Prostate gland (tissue), 2 donors: ENCODE measurements at places on chromosomes 11 and 22.

GRCh38 chr11:68325183-68325906 lies 13.0 kb downstream of the LRP5 start:
- no peaks in the 10 kb centered on the region for H3K4me1 ChIP-seq
- H3K36me3 ChIP-seq = no peaks in the 10 kb centered on the region
- no peak overlapping the region for H3K4me3 ChIP-seq
- no peak for DNase-seq

GRCh38 chr22:42152661-42153270 lies 22.2 kb upstream of the CYP2D6 start:
- H3K27ac ChIP-seq = no peak overlapping the region
- no peaks in the 10 kb centered on the region for H3K4me1 ChIP-seq
- H3K27me3 ChIP-seq = no peaks in the 10 kb centered on the region
- no peaks in the 10 kb centered on the region for H3K36me3 ChIP-seq

GRCh38 chr11:61815790-61816735 lies 740 bp downstream of the FADS1 start:
- H3K36me3 ChIP-seq = no peaks in the 10 kb centered on the region
- no peaks in the 10 kb centered on the region for H3K27me3 ChIP-seq
- H3K27ac ChIP-seq = peak overlapping the region; percentile 87
- H3K4me1 ChIP-seq = no peaks in the 10 kb centered on the region

DNA sequence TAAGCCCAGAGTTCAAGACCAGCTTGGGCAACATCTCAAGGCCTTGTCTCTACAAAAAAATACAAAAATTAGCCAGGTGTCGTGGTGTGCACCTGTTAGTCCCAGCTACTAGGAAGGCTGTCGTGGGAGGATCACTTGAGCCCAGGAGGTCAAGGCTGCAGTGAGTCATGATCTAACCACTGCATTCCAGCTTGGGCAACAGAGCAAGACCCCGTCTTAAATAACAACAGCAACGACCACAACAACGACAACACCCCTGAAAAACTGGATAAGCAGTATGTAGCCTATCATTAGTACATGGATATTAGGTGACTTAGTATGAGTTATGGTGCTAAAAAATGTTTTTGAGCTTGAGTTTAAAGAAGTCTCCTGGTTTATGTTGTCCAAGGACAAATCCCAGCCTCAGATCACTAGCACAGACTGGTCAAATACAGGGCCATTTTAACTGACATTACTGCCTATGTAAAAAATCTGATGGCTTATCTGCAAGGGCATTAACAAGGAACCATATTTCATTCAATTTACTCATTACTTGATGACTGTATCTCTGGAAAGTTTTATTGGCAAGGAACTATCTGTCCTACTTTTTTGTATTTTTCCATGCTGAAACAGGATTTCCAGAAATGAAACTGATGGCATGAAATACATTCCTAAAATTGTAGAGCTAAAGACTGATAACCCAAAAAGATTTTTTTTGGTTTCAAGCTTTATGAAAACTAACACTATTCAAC lies 23.4 kb downstream of the C2CD3 start:
- no peak overlapping the region for H3K4me3 ChIP-seq
- no peaks in the 10 kb centered on the region for H3K36me3 ChIP-seq
- H3K27ac ChIP-seq = no peak overlapping the region
- no peaks in the 10 kb centered on the region for H3K27me3 ChIP-seq
- no peaks in the 10 kb centered on the region for H3K4me1 ChIP-seq
- DNase-seq = no peak

- DNase-seq = no peak
- no peaks in the 10 kb centered on the region for H3K4me1 ChIP-seq
- no peaks in the 10 kb centered on the region for H3K27me3 ChIP-seq
- no peak overlapping the region for H3K27ac ChIP-seq
- no peak overlapping the region for H3K4me3 ChIP-seq
- no peaks in the 10 kb centered on the region for H3K36me3 ChIP-seq
Observed at GRCh38 chr11:130092661-130093060, 23.0 kb downstream of the APLP2 start.

DNA sequence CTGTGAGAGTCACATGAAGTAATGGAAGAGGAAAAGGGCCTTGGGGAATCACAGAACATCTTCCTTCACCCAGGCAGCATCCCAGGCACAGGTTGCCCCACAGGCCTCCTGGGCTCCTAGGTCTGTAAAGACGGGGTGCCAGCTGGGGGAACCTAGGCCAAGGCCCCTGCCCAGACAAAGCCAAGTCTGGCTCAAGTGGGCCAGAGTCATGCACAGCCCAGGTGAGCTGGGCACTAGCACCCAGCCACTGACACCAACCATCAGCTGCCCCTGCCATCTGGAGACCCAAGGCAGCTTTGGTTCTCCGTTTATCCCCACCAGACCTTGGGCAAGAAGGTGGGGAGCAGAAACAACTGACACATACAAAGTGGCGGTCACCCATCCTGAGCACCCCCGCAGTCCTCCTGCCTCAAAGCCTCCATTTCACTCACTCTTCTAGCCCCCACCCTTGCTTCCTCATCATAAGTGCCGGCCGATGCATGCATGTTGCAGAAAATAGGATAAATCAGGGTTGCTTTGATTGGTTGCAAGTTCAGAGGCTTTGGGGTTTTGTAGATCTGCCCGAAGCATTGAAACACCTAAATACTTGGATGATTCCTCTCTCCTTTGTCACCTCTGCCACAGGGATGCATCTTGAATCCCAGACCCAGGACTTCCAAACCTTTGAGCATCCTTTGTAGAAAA lies 26.5 kb upstream of the TMPRSS4 start:
- H3K27me3 ChIP-seq = no peaks in the 10 kb centered on the region
- no peaks in the 10 kb centered on the region for H3K36me3 ChIP-seq
- H3K4me3 ChIP-seq = no peak overlapping the region
- no peak for DNase-seq
- no peaks in the 10 kb centered on the region for H3K4me1 ChIP-seq

GRCh38 chr11:112658431-112658878 lies 302.8 kb upstream of the NCAM1 start:
- no peak overlapping the region for H3K27ac ChIP-seq
- H3K27me3 ChIP-seq = no peaks in the 10 kb centered on the region
- no peak overlapping the region for H3K4me3 ChIP-seq
- H3K4me1 ChIP-seq = no peaks in the 10 kb centered on the region
- DNase-seq = no peak

DNA sequence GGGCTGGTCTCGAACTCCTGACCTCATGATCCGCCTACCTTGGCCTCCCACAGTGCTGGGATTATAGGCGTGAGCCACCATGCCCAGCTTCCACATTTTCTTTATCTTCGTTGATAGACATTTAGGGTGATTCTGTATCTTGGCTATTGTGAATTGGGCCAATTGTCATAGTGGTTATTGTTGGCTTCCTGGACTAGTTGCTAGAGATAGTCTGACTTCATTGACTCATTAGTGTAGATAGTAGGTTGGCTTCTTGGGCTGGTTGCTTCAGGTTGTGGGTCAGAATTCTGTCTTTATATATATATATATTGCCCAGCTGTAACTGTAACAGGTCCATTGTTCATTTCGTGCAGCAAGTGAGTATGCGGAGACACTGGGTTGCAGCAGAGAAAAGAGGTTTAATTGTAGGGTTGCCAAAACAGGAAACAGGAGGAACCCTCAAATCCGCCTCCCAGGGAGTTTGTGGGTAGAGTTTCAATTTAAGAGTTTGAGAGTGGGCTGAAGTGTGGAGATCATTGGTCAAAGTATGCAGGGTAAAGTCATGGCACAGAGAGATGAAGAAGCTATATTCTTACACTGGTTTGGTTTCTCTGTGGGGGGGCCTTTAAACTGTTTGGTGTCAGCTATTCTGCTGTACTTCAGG lies 22.0 kb downstream of the ATG13 start:
- no peaks in the 10 kb centered on the region for H3K36me3 ChIP-seq
- no peaks in the 10 kb centered on the region for H3K27me3 ChIP-seq
- no peak overlapping the region for H3K27ac ChIP-seq
- no peak overlapping the region for H3K4me3 ChIP-seq

- no peaks in the 10 kb centered on the region for H3K4me1 ChIP-seq
Observed at GRCh38 chr11:123544631-123545375, 109.6 kb downstream of the SCN3B start.

DNA sequence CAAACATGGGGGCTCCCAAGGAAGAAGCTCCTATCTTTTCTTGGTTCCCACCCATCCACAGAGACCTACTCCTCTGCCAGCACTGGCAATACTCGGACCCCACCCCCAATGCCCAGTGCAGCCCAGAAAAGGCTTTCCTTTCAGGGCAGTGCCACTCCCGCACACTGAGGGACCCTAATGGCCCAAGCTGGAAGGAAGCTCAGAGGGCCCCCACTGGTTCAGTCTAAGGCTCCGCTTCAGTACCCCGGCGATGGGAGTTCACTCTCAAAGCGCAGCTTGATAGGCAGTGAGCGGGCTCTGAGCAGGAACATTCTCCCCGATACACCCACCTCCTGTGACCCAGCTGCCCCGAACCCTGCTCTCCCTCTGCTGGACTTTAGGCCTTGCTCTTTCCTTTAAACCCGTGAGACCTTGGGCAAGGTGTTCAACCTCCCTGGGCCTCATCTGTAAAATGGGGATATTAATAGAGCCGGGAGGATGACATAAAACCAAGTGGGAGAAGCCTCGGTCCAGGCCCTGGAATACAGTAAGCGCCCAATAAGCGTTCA lies 48.4 kb downstream of the CHRDL2 start:
- no peaks in the 10 kb centered on the region for H3K36me3 ChIP-seq
- H3K4me1 ChIP-seq = peaks cover 10% of the 10 kb centered on the region
- H3K4me3 ChIP-seq = peak overlapping the region; percentile 27
- H3K27me3 ChIP-seq = no peaks in the 10 kb centered on the region
- peak overlapping the region; percentile 76 for H3K27ac ChIP-seq

- no peak overlapping the region for H3K27ac ChIP-seq
- DNase-seq = no peak
- H3K4me1 ChIP-seq = no peaks in the 10 kb centered on the region
- H3K27me3 ChIP-seq = no peaks in the 10 kb centered on the region
Observed at GRCh38 chr11:45755281-45755859, 49.6 kb upstream of the SLC35C1 start.

DNA sequence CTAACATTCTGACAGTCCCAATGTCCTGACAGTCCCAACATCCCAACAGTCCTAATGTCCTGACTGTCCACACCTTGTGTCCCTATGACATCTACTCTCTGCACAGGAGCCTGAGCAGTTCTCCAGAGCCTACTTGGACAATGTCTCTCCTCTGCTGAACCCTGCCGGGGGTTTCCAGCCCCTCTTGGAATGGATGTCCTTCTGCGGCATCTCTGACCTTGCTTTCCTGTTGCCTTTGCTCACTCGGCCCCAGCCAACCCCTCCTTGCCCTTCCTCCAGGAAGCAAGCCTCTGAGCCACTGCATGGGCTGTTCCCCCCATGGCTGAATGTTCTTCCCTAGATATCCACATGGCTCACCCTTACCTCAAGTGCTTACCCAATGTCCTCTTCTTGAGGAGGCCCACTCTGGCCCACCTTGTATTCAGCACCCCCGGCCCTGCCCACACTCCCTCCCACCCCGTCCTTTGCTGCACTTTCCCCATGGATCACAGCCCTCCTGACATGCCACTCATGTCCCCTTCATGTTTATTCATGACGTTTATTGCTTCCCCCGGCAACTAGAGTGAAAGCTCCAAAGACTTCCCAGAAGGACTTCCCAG lies 59.5 kb downstream of the DHCR7 start:
- no peaks in the 10 kb centered on the region for H3K36me3 ChIP-seq
- H3K4me1 ChIP-seq = no peaks in the 10 kb centered on the region
- DNase-seq = no peak

- no peak for DNase-seq
- H3K4me3 ChIP-seq = no peak overlapping the region
- H3K36me3 ChIP-seq = no peaks in the 10 kb centered on the region
- H3K27me3 ChIP-seq = no peaks in the 10 kb centered on the region
Observed at GRCh38 chr11:35859301-35859700, 84.6 kb upstream of the LDLRAD3 start.

DNA sequence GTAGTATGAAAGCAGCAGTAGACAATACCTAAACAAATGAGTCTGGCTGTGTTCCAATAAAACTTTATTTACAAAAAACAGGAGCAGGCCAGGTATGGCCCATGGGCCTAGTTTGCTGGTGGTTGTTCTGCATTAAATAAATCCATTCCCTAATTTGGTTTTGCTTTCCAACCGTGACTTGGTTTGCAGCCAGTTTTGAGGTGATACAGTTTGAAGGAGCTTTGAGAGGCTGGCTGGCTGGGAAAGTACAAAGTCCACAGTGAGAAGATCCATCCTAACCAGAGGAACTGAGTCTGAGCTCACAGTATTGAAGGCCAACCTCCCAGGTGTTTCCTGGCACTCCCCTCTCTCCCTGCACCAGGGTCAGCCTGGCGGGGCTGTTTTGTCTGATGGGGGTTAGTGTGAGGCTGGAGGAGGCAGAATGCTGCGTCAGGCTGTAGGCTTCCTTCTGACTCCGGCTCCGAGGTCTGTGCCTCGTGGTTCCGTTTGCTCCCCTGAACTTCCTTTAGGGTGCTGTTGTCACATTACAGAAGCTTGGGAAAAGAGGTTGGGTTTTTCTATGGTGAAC lies 129.5 kb downstream of the MICAL2 start:
- no peaks in the 10 kb centered on the region for H3K27me3 ChIP-seq
- H3K27ac ChIP-seq = no peak overlapping the region
- no peaks in the 10 kb centered on the region for H3K36me3 ChIP-seq
- H3K4me3 ChIP-seq = no peak overlapping the region
- no peak for DNase-seq
- peaks cover 5% of the 10 kb centered on the region for H3K4me1 ChIP-seq

DNA sequence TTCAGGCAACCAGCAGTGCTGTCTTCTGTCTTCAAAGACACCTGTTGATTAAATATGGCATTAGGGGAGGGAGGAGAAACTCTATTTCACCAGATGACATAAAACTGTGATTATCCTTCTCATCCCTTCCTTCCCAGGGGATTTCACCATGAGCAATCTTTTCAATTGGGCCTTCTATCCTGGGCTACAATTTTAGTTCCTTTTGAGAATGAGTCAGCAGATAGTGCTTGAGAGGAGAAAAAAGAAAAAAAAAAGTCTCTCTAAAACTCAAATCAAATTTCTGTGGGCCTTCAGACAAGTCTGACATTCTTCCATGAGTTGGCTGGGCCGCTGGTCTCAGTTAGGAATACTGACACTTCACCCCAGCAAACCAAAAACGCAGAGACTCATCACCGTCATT lies 7.2 kb downstream of the FLI1 start:
- DNase-seq = no peak
- no peaks in the 10 kb centered on the region for H3K36me3 ChIP-seq

GRCh38 chr11:92738276-92738675 lies 231.2 kb upstream of the MTNR1B start:
- no peaks in the 10 kb centered on the region for H3K36me3 ChIP-seq
- DNase-seq = no peak
- H3K27me3 ChIP-seq = no peaks in the 10 kb centered on the region
- H3K27ac ChIP-seq = no peak overlapping the region
